ENCODE measurements at places on chromosomes 16 and 17.

DNA sequence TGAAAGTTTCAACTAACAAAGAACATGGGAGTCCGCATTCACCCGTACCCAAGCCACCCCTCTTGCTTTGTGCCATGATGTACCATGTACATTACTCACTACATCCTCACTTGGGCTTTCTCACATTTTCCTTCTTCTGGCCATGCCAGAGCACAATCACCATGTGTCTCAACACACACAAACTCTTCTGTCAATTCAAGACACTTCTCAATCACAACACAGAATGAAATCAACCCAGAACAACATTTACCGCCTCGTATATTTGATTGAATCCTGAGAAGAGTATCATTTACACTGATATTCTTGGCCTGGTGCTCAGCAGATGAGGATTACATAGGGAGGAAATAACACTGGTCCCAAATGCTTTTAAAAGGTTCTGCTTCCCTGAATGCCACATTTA, 4.5 kb downstream of the ADAMTS18 start:
- DNase-seq = no peak

DNA sequence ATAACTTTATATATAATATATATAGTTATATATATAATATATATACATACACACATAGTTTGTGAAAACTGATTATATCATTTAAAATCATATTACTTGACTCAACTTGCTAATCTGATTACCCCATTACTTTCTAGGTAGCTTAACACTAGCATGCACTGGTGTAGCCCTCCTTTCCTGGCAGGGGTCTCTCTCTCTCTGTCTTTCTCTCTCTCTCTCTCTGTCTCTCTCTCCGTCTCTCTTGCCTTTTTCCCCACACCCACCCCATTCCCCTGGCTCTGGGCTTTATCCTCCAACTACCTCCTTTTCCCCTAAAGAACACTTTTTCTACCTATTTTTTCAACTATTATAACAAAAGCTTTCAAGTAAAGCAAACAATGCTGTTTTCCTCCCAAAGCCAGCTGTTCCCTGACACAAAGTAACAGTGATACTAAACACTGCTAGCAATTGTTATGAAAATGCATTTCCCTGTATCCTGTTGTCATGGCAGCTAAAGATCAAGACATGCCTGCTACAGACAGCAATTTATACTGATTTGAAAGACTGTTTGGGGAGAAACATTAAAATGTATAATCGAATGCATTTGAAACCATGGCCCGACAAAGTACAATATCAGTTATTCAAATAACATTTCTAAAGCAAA, 89.4 kb downstream of the CHD9NB start:
- peak; percentile 9 for DNase-seq

DNA sequence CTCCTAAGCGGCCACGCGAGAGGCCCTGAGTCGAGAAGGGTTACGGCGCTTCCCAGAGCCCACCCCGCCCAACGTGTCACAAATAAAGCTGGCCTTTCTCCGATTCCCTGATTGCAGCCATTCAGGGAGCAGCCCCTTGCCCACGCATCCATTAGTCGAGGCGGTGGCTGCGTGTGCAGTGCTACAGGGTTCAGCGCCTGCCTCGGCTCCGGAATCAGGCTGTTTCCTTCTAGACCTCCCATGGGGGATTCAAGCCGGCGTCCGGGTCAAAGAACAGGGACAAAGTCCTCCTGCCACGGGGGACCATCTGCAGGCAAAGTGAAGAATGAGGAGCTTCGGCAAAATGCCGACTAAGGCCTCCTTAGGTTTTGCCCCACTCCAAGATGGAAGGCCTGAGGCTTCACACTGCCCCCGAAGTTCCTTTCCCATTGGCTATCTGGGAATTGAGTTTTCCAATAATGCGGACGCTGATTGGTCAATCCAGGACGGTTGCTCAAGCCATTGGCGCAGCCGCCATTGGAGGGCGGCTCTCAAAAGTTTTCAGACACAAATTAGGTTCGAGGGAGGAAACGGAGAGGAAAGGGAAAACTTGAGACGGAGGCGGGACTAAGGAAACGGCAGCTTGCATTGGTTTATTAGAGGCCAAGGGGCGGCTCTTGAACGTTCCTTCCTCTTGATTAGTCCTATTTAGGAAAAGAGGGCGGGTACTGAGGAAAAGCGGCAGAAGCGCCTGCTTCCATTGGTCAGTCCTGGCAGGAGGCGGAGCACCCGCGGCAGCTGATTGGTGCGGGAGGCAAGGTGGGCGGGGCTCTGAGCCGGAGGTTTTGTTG, 430 bp upstream of the KATNB1 start:
- DNase-seq = peak; percentile 100

DNA sequence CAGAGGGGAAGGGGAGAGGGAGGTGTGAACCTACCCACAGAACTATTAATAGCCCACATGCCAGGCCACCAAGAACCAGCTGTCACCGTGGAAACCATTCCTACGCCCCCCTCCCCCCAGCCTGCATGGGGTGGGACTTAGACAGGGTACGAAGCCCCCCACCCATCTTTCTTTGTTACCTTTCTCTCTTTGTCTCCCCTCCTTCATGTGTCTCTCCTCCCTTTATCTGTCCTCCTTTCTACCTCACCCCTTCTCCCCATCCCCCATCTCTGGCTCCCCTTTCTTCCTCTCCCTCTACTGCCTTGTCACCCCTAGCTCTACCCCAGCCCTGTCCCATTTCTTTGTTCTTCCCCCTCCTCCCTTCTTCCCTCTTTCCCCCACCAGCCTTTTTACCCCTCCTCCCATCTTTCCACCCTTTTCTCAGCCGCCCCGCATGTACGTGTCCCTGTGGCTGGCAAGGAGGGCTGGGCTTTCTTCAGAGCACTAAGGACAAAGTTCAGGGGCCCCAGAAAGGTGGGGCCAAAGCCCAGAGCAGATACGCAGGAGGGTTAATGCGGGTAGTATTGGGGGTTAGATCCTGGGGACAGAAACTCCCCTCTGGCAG, 8.0 kb downstream of the THRA start:
- DNase-seq = no peak

- DNase-seq = no peak
Observed at GRCh38 chr17:27567563-27567859, 63.5 kb upstream of the LGALS9 start.

- no peak for DNase-seq
Observed at GRCh38 chr17:31535581-31535981, 144.1 kb downstream of the RAB11FIP4 start.

DNA sequence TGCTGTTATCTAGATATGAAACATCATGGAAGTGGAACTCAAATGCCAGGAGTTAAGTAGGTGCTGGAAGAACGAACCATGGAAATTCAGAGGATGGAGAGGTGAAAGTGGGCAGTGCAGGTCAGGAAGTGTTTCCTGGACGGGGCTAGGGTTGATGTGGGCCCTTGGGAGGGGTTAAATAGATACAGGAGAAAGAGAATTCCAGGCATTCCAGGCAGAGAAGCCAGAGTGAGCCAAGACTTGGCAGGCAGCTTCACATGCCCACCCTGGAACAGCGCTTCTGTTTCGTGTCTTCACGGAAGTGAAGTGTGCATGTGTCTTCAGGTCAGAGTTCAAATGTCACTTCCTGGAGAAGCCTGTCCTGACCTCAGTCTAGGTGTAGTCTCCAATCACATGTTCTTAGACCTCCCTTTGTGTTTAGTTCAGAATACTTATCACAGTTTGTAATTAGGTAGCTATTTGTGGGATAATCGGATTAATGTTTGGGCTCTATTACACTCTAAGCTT, 41.3 kb downstream of the GP2 start:
- peak; percentile 28 for DNase-seq

DNA sequence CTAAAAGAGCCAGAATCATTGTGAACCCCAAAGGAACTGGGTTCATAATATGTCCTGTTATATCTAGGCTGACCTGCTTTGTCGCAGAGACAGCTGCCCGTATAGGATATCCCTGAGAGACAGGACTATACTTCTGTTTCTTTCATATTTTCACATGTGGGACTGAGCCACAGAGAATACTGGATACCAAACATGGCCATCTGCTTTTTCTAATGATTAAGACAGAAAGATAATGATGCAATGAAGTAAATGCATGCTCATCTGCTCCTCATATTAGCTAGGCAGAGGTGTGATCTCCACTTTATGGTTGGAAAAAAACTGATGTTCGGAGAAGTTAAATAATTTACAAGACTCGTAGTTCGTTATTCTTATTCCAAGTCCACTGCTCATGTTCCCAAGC, 160.4 kb downstream of the AATF start:
- no peak for DNase-seq

DNA sequence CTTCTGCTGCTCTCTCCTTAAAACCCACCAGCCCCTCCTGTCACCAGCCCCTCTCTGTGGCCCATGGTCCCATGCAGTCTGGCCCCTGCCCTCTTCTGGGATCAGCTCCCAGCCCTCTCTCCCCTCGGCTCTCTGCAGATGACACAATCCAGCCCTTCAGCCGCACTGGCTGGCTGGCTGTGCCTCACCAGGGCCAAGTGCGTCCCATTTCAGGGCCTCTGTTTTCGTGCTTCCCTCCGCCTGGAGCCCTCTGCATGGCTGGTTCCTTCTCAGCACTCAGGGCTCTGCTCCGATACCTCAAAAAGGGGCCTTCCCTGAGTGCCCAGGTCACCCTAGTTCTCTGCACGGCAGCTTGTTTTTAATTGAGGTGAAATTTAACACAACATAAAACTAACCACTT, 124.3 kb downstream of the SOCS1 start:
- no peak for DNase-seq

DNA sequence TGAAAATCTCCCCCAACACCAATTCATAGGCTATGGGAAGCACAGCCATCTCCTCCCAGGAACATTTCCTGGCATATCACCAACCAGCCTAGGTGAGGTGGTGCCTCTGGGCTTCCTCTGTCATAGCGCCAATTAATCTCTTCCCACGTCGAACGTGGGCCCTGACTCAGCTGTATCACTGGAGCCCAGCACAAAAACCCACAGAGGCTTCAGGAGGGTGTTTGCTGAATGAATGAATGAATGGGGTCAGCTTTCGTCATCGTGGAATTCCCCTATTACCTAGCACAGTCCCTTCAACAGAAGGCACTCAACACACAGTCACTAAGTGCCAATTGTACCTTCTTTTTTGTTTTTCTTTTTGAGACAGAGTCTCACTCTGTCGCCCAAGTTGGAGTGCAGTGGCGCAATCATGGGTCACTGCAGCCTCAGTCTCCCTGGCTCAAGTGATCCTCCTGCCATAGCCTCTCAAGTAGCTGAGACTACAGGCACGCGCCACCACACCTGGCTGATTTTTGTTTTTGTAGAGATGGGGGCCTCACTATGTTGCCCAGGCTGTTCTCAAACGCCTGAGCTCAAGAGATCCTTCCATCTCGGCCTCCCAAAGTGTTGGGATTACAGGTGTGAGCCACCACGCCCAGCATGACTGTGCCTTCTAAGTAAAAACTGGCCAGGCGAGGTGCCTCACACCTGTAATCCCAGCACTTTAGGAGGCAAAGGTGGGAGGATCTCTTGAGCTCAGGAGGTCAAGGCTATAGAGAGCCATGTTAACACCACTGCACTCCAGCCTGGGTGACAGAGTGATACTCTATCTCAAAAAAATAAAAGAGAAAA, 4.1 kb downstream of the ZNF688 start:
- DNase-seq = no peak

DNA sequence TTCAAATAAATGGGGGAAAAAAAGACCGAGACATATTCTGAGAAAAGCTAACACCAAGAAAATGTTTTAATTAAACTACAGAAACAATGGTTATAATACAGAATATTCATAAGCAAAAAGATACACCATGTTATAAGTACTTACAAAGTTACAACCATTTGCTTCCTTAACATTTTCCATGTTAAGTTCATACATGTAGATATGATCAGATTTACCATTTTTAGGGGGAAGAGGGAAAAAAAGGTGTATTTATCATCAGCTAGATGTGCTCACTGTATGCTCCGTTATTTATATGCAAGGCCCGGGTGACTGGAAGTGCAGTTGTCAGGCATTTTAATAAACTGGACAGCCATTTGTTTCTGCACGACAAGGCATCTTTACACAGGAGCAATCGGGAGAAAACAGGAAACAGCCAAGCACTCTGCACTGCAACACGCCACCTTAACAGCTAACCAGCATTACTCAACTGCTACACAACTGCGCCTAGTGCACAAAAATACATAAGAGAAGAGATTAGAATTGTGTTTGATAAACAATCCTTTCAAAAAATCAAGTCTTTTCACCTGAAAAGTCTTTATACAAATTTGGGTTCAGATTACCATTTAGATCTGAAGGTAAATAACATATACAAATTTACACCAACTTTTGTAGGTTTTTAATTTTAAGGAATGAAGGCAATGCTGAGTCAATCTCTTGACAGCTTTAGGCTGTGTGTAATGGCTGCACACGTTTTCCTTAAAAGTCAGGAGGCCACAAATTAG, 2.9 kb downstream of the SRSF2 start:
- no peak for DNase-seq

DNA sequence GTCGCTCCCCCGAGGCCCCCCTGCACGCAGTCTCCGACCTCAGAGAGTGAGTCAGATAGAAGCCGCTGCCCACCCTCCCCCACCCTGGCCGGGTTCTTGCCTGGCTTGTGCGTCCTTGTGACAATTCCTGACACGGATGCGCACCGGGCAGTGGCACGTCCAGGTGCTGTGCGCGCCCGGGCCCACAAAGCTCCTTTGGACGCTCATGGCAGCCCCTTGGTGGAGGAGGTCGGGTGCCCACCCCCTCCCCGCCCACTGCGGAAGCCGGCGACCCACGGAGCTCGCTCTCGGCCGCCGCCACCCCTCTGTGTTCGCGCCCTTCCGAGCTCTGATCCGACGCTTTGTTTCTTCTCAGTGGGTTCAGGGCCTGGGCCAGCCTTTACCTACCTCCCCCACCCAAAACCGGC, 662 bp upstream of the TUBB3 start:
- peak; percentile 75 for DNase-seq

DNA sequence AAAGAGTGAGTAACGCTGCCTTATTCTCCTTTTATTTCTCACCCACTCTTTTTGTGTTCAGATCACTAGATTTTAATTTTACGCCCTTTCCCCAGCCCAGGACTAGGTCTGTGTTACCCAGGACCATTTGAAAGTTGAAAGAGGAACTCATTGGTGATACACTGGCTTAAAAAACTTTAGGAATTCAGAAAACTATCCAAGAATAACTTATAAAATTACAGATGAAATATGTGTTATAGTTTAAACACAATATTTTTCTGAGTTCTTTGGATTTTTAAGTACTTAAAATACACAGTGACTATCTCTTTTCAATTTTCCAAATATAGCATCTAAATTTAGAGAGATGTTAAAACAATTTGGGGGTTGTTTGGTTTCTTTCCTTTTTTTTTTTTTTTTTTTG, 385.2 kb downstream of the CDH13 start:
- no peak for DNase-seq

GRCh38 chr17:35786941-35787432, 8.5 kb downstream of the MMP28 start:
- no peak for DNase-seq

GRCh38 chr17:79022507-79022991, 1.4 kb upstream of the C1QTNF1 start:
- DNase-seq = no peak

GRCh38 chr16:84665843-84666242, 17.5 kb downstream of the KLHL36 start:
- no peak for DNase-seq

DNA sequence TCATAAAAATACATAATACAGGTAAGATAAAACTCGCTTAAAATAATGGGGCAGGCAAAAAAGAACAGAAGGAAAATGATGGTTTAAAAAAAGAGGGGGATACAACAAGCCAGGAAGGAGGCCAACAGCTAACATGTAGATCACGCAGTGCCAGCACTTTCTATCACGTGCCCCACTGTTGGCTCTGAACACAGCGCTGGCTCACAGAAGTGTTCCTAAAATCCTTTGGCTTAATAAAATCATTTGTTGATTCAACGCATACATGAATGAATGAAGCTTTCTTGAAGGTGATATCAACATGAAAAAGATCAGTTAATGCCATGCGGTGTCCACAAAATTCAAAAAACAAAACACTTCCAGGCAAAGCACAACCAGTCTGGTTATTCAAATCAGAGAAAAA, 8.5 kb downstream of the ITGAE start:
- no peak for DNase-seq

Data from neural progenitor cell (in vitro differentiated cells).